ENCODE measurements at places on chromosomes 5 and 9. TPM values are rescaled to one million over a fixed set of nuclear protein-coding genes. Genes with fewer than 3 reads are reported as not detected.

GCNT4 gene
- total RNA-seq, result 4.3 TPM

SIT1 gene
- 2.9 TPM for total RNA-seq

RAD17 gene
- total RNA-seq, result 16.7 TPM

BARHL1 gene
- total RNA-seq, result not detected

PIGO gene
- total RNA-seq, result 21.2 TPM

RGMB gene
- 71.2 TPM for total RNA-seq

GLIPR2 gene
- total RNA-seq, result 5.2 TPM

SERINC5 gene
- 58.7 TPM for total RNA-seq

BASP1 gene
- total RNA-seq, result 25.7 TPM

SLC24A2 gene
- not detected for total RNA-seq

CDKN2B-AS1 gene
- total RNA-seq, result not detected

PCA3 gene
- 0.25 TPM for total RNA-seq

- no peaks in the 10 kb centered on the region for H3K4me1 ChIP-seq
- H3K36me3 ChIP-seq, result no peaks in the 10 kb centered on the region
- H3K27me3 ChIP-seq, result no peaks in the 10 kb centered on the region
- no peak overlapping the region for H3K27ac ChIP-seq
- H3K4me3 ChIP-seq, result no peak overlapping the region
These were observed 278.6 kb downstream of the CDH18 start for GRCh38 chr5:19709403-19709802.

DNA sequence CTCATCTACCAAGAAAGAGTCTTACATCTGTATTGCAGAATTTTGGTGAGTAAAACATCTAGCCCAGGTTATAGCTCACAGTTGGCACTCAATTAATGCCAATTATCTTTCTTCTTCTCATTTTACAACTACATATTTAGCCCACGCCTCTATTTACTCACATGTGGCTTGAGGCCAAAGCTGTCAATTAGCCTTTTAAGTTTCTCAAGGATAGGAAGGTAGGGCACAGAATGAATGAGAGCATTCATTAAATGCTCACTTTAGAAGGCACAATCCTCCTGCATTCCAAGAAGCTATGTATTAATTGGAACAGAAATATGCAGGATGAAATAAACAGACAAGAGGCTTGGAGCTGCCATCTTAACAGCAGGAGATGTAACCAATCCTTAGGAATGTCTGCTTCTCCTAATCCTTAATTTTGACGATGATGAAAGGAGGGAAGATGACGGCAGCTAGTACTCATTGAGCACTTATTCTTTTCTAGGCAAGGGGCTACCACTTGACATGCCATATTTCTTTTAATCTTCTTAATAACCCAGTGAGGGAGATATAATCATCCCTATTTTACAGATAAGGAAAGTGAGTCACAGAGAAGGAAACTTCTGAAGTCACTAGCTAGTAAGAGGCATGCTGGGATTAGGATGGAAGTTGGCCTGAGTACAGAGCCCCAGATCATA lies 30.8 kb upstream of the PANK3 start:
- no peaks in the 10 kb centered on the region for H3K36me3 ChIP-seq
- DNase-seq, result no peak
- peaks cover 5% of the 10 kb centered on the region for H3K4me1 ChIP-seq
- H3K27ac ChIP-seq, result no peak overlapping the region

DNA sequence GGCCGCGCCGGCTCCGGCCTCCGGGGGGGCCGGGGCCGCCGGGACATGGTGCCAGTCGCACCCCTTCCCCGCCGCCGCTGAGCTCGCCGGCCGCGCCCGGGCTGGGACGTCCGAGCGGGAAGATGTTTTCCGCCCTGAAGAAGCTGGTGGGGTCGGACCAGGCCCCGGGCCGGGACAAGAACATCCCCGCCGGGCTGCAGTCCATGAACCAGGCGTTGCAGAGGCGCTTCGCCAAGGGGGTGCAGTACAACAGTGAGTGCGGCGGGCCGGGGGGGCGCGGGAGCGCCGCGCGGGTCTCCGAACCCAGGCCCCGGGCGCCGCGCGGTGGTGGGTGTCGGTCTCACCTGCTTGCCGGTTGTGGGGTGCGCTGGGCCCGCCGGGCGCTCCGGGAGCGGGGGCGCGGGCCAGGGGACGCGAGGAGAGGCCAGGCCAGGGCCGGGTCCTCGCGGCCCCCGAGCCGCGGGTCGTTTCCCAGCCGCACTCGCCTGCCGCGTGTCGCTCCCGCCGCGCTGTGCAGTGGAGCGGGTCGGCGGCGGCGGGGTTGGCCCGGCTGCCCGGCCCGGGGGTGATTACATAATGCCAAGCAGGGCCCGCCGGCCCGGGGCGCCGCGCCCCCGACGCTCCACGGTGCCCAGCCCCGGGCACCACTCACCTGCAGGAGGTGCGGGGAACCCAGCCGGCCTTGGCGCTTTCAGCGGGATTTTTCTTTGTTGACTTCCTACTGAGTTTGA lies 492 bp downstream of the RABL6 start:
- H3K27me3 ChIP-seq, result no peaks in the 10 kb centered on the region
- DNase-seq, result no peak

DNA sequence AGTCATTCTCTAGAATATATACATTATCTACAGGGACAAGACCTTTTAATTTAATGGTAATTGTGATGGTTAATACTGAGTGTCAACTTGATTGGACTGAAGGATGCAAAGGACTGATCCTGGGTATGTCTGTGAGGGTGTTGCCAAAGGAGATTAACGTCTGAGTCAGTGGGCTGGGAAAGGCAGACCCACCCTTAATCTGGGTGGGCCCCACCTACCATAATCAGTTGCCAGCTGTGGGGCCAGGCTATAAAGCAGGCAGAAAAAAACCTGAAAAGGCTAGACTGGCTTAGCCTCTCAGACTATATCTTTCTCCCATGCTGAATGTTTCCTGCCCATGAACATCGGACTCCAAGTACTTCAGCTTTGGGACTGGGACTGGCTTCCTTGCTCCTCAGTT lies 112.2 kb upstream of the SMC2 start:
- H3K27me3 ChIP-seq, result no peaks in the 10 kb centered on the region
- H3K27ac ChIP-seq, result no peak overlapping the region
- no peaks in the 10 kb centered on the region for H3K4me1 ChIP-seq
- H3K36me3 ChIP-seq, result no peaks in the 10 kb centered on the region
- DNase-seq, result no peak

- no peaks in the 10 kb centered on the region for H3K36me3 ChIP-seq
- H3K4me1 ChIP-seq, result peaks cover 3% of the 10 kb centered on the region
- no peaks in the 10 kb centered on the region for H3K27me3 ChIP-seq
- H3K27ac ChIP-seq, result no peak overlapping the region
These were observed 71.0 kb downstream of the C5orf15 start for GRCh38 chr5:133897431-133897830.

DNA sequence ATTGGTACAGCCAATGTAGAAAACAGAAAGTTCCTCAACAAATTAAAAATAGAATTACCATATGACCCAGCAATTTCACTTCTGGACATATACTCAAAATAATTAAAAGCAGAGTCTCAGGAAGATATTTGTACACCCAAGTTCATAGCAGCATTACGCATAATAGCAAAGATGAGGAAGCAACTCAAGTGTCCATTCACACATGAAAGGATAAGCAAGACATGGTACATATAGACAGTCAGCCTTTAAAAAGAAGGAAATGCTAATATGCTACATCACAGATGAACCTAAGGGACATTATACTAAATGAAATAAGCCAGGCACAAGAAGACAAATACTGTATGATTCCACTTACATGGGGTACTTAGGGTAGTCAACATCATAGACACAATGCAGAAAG lies 76.7 kb downstream of the ANXA2R start:
- H3K36me3 ChIP-seq, result no peaks in the 10 kb centered on the region
- no peak overlapping the region for H3K27ac ChIP-seq
- H3K4me1 ChIP-seq, result no peaks in the 10 kb centered on the region
- H3K27me3 ChIP-seq, result peaks cover 24% of the 10 kb centered on the region
- DNase-seq, result no peak

- peaks cover 55% of the 10 kb centered on the region for H3K4me1 ChIP-seq
- no peaks in the 10 kb centered on the region for H3K27me3 ChIP-seq
- no peak overlapping the region for H3K27ac ChIP-seq
- H3K4me3 ChIP-seq, result no peak overlapping the region
- no peak for DNase-seq
These were observed 164.2 kb downstream of the MACROH2A1 start for GRCh38 chr5:135234666-135235401.

DNA sequence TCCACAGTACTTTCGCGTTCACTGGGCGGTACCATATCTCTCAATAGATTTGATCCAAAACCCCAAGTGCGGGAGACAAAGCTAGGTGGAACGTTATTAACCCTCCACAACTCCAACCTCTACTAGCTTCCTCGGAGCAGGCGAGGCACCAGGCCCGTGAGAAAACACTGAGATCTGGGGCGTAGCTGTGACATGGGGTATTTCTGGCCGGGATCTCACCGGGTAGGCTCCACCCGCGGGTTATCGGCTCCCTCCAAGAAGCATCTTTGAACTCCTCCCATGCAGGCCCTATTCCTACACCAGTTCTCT lies 350 bp upstream of the SLC25A46 start:
- peak; percentile 79 for DNase-seq
- no peaks in the 10 kb centered on the region for H3K36me3 ChIP-seq
- H3K4me1 ChIP-seq, result peaks cover 25% of the 10 kb centered on the region

GRCh38 chr5:121668635-121669034 lies 183.0 kb upstream of the FTMT start:
- no peaks in the 10 kb centered on the region for H3K27me3 ChIP-seq
- no peak for DNase-seq
- H3K36me3 ChIP-seq, result no peaks in the 10 kb centered on the region
- H3K4me3 ChIP-seq, result no peak overlapping the region

DNA sequence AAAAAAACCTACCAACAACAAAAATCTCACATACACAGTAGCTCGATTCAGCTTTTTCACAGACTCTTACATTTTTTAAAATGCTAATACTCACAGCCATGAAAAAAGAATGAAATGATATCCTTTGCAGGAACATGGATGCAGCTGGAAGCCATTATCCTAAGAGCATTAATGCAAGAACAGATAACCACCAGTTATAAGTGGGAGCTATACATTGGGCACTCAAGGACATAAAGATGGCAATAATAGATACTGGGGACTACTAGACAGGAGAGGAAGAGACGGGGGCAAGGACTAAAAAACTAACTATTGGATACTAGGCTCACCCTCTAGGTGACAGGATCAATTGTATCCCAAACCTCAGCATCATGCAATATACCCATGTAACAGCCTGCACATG lies 90.3 kb upstream of the CCNH start:
- no peaks in the 10 kb centered on the region for H3K36me3 ChIP-seq
- H3K27ac ChIP-seq, result no peak overlapping the region
- H3K27me3 ChIP-seq, result no peaks in the 10 kb centered on the region
- no peak overlapping the region for H3K4me3 ChIP-seq
- no peak for DNase-seq

- H3K4me3 ChIP-seq, result no peak overlapping the region
- H3K27ac ChIP-seq, result no peak overlapping the region
- DNase-seq, result no peak
- H3K27me3 ChIP-seq, result no peaks in the 10 kb centered on the region
- no peaks in the 10 kb centered on the region for H3K36me3 ChIP-seq
- H3K4me1 ChIP-seq, result no peaks in the 10 kb centered on the region
These were observed 248.1 kb upstream of the NREP start for GRCh38 chr5:112004867-112005622.

DNA sequence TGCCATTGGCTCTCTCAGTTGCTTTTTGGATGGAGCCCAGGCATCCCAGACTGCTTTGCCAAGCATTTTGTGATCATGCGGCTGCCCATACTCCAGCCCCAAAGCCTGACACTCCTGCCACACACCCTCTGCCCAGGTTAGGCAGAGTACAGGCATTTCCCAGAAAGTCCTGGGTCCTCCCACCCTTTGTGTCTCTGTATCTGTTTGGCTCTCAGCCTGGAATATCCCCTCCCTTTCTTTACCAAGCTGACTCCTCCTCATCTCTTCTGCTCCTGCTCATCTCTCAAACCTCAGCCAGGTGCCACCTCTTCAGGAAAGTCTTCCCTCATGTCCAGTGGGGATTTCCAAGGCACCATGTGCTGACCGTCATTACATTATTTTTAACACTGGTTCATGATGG lies 14.3 kb upstream of the SH3RF2 start:
- H3K27ac ChIP-seq, result no peak overlapping the region
- H3K36me3 ChIP-seq, result no peaks in the 10 kb centered on the region
- no peaks in the 10 kb centered on the region for H3K27me3 ChIP-seq
- DNase-seq, result no peak
- no peak overlapping the region for H3K4me3 ChIP-seq

DNA sequence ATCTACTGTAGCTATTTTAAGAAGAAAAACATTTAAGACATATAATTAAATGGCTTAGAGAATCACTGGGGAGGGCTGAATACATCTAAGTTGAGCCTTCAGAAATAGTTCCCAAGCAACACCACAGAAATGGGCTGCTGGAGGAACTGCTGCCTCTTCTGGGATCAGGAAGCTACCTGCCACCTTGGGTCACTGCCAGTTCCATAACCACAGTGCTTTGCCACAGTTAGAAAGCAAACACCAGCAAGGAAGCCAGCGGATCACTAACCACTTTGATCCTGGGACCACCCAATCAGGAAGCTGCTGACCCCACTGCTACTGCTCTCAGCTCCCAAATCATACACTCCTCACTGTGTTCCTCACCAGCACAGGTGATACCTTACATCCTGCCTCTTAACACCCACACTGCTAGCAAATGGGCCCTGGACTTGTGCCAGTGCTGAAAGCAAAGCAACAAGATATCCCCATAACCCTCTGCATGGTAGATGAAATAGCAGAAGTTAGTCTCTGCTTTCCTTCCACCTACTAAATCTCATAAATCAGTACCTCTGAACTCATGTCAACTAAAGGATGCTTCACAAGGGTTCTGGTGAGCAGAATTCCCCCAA lies 346.9 kb downstream of the DEPDC1B start:
- no peak overlapping the region for H3K4me3 ChIP-seq
- no peak overlapping the region for H3K27ac ChIP-seq
- no peaks in the 10 kb centered on the region for H3K4me1 ChIP-seq
- DNase-seq, result no peak
- H3K27me3 ChIP-seq, result no peaks in the 10 kb centered on the region

DNA sequence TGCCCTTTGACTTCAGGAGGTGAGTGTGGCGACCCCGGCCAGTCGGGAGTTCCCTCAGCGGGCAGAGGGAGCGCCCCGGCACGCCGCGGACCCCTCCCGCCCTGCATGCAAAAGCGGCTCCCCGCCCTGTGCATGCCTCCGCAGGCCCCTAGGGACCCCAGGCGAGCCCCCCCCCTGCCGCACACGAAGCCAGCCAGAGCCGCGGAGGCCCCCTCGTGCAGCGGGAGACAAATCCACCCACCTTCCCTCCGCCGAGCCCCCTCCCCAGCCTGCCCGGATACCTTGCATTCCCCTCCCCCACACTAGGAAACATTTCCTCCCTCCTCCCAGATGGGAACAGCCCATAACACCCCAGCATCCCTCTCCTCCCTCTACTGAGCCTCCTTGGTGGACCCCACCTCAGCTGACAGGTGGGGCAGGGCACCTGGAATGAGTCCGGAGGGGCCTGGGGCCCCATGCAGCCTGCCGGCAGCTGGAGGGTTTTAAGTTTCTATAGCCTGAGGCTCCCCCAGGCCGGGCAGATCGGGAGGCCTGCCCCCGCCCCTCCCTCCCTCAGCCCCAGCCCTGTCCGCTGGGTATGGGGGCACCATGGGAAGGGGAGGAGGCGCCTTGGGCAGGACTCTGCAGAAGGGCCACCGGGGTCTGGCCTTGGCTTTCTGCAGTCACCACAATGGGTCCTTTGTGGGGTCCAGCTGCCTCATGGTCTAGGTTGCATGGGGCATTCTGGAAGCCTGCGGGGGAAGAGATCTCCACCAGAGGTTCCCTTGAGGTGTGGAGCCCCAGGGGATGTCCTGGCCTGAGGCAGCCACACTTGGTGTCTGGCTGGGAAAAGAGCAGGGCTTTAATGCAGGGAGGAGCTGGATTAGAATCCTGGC lies 601 bp downstream of the ERGIC1 start:
- H3K36me3 ChIP-seq, result no peaks in the 10 kb centered on the region
- H3K27me3 ChIP-seq, result no peaks in the 10 kb centered on the region
- peak overlapping the region; percentile 58 for H3K4me3 ChIP-seq
- no peak for DNase-seq

Measured in suprapubic skin (tissue), 4 donors.